ENCODE measurements at places on chromosomes 7 and 10.

GRCh38 chr7:25777969-25778708 is 373.9 kb upstream of the NFE2L3 start:
- DNase-seq: no peak

DNA sequence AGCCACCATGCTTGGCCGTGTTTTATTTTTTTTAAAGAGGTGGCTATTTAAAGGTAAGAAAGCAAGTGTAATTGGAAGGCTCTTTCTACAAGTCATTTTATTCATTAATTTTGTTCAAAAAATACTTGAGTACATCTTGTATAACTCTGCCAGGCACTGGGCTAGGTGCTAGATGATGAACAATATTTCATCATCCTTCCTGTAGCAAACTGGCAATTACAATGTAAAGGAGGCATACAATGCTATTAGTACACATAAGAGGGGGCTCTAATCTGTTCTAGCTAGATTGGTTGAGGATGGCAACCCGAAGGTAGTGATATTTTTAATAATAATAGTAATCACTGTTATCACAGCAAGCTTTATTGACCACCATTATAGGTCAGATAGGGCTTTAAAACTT is 215.5 kb upstream of the KLF14 start:
- no peak for DNase-seq

DNA sequence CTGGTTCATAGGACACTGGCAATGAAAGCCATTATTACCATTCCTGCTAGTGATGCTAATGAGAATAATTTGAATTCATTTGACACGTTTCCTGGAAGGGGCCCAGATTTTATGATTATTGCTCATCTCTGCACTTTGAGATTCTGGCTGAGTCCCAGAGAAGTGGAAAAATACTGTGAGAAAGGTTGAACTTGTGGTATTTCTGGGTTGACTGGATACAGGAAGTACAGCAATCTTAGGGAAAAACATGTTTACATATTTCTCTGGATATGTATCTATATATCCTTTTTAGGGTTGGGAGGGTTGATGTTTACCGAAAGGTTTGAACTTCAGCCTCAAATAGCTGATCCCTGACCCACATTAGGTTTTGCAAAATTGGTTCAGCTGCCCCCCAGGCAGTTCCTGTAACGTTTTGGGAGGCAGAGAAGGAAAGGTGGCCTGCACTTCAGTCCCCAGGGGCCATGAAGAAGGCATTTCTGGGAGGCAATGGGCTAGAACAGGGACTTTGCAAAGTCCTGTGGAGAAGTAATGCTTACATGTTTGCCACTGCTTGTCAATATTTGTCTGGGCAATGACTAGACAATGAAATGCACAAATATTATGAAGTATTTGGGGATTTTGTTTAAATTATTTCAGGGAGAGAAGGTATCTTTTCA is 253.7 kb upstream of the PITRM1 start:
- DNase-seq: no peak

- no peak for DNase-seq
Measured at GRCh38 chr7:100942045-100942774, 7.1 kb upstream of the MUC3A start.

- DNase-seq: peak; percentile 43
Measured at GRCh38 chr7:68697796-68698280, 900.4 kb upstream of the AUTS2 start.

DNA sequence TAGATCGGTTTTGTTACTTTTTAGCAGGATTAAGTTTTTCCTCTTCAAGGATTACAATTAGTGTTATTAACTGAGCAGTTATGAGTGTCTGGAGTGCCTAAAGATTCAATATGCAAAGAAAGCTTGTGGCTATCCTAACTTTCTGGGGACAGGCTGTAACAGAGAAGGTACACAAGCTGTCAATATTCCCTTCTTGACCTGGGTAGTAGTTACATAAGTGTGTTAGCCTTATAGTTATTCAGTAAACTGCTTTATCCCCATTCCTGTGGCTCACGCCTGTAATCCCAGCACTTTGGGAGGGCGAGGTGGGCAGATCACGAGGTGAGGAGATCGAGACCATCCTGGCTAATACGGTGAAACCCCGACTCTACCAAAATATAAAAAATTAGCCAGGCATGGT is 31.6 kb downstream of the ATAD1 start:
- DNase-seq: no peak

DNA sequence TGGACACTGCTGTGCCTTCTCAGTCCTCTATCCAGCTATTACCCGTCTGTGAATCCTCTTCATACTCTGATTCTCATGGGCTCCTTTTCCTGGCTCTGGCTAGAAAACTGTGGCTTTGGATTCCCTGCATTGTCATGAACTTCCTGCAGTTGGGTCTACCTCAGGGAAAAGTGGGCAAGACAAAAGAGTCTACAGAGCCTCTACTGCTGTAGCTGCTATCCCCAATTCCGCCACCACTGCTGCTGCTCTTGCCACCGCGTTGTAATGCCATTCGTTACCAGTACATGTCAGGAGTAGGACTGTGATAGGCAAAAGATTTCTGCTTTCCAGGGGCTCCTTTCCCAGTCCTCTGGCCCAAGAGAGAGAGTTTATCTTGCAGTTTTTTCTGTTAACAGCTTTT is 23.9 kb upstream of the PPP1R17 start:
- DNase-seq: no peak

DNA sequence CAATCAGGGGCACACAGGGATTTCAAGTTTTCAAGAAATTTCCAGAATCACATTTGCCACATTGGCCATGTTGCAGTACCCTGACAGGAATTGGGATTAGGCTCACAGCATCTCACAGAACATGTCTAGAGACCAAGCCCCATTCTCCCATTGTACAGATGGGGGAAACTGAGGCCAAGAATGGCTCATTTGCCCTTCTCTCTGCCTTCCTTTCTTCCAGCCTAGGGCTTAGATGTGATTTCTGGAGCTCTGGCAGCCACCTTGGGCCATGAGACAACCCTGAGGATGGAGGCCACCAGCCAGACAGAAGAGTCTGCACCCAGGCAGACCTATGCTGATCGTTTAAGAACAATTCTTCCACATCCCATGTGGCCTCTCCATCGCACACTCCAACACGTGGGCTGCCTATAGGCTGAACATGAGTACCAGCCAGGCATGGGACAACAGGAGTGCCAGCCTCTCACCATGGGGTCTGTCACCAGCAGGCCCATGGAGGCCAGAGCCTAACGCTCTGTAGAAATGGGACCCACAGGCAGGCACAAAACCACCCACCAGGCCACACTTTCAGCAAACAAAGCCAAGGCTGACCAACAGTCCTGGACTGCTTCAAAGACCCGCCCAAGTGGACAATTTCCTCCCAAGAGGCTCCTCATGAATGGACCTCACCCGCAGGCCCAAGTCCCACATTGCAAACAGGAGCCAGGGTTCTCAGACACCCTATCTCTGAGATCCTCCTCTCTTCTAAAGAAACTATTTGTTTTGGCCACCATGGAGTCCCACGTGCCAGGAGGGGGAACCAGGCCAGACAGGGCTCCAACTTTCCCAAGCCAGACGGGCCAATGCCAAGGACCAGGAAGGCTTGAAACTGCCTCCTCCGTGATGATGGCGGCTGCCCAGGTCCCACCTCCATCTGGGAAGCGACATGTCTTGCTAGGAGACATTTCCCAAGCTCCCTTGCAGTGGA is 20.7 kb downstream of the PDGFA start:
- no peak for DNase-seq

- no peak for DNase-seq
Measured at GRCh38 chr7:81111358-81111757, 192.5 kb upstream of the SEMA3C start.

DNA sequence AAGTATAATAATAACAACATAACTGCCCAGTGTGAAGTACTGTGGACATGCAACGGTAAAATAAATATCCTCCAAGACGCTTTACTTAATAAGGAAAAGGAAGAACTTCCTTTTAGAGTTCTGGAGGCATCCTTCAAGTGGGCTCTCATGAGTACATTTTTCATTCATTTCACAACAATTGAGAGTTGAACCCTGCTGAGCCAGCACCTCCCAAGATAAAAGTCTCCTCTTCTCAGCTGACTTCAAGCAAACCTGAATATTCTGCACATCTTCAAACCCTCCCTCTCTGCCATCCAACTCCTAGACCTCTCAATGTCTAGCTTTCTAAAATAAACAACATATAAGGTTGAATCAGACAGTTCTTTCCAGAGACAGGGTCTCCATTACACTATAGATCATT is 7.5 kb downstream of the CCDC71L start:
- no peak for DNase-seq

GRCh38 chr7:156402255-156402654 is 238.3 kb upstream of the RNF32 start:
- no peak for DNase-seq

DNA sequence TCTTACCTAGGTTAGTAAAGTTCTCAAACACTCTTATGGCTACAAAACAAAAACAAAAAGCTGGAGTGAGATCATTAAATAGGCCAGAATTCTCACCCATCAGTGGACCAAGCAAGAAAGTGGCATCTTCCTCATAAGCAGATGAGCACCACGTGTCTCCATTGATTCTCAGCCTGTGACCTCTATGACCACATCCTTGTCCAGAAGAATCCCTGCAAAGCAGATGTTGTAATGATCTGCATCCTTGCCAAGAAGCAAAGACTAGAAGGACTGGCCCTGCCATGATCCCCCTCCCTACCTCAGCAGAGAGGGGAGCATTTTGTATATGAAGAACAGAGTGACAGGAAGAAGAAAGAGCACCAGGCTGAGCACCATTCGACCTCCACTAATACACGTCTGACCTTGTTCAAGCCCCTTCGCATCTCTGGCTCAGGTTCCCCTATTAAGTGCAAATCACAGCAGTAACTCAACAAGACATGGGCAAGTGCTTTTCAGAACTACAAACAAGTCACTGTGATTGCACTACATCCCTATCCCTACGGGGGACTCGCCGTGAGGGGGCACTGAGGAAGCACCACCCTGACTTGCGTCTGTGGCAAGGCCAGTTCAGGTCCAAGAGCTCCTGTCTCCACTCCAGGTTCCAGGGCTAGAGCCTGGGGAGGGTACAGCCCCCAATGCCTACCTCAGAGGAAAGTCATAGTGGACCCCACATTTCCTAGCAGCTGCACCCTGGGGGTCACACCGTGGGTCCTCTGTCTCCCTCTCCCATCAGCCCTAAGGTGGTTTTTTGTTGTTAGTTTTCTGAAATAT is 22.2 kb upstream of the RASSF4 start:
- DNase-seq: peak; percentile 63

DNA sequence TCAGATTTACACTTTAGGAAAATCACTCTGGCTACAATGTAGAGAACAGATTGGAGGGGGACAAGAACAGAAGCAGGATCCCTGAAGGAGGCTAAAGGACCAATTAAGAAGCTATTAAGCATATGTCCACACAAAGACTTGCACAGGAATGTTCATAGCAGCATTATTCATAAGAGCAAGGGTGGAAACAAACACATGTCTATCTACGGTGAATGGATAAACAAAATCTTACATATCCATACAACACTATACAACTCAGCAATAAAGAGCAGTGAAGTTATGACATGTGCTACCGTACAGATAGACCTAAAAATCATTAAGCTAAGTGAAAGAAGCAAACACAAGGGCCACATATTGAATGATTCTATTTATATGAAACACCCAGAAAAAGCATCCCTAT is 10.4 kb downstream of the CHCHD3 start:
- DNase-seq: no peak
